Adipocyte (in vitro differentiated cells): ENCODE measurements at places on chromosomes 6 and 20.

DNA sequence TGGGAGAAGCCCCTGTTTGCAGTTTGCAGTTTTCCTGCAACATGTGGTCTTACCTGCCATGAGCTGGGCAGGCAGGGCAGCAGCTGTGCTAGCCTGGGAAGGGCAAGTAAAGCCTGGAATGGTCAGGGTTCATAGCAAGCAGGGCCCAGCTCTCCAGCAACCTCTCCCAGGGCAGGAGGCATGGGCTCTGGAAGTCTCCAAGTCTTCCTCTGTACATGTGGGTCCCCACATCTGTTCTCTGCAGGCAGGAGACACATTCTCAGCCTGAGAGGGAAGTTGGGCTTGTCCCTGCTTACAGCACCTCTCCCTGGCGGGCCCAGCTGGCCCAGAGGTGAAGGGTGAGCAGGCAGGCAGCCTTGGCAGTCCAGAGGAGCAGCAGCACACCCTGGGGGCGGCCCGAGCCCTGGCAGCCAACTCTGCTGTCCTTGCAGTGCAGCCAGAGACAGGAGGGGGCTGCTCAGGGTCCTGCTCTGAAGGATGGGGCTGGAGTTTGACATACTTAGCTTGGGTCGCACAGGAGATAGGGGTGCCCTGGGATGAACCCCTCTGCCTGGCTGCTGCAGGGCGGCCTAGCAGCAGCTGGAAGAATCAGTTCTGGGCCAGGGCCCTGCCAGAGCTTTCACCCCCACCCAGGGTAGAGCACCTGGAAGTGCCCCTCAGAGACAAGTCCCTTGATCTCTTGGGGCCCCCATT, 176.0 kb downstream of the MRPL14 start:
- peak; percentile 51 for DNase-seq

- no peak for DNase-seq
These were observed 34.1 kb upstream of the SLC35D3 start for GRCh38 chr6:136887953-136888352.

- DNase-seq: no peak
These were observed 121.0 kb upstream of the GGTLC1 start for GRCh38 chr20:24109537-24109936.

DNA sequence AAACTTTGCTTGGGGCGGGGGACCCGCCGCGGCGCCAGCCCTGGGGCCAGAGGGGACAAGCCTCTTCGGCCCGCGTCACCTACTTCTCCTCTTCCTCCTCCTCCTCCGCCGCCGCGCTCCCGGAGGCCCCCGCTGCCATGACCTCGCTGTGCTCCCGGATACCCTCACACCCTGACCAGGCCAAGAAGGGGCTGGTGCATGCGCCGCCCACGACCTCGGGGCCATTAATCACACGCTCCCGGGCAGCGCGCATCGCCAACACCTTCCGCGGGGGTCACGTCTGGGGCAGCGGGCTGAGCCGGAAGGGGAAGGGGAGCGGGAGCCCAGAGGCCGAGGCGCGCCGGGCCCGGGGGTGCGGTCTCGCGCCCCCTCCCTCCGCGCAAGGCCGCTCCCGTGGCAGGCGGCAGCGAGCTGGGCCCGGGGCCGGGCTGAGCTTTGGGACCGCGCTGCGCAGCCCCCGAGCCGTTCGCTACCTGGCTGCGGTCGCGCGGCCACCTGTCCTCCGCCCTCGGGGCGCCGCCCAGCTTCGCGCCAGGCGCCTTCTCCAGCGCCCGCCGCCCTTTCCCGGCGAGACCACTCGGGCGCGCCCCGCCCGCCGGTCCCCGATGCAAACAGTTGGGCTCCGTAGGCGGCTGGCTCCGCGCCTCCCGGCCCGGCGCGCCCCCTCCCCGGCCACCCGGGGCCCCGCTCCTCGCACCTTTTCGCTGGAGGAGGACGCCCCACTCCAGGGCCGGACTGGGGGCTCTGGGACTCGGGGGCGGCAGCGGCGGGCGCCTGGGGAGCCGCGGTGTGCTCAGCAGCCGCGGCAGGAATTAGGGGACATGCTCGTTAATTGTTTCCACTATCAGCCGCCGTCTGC, 575 bp upstream of the CNR1 start:
- no peak for DNase-seq

DNA sequence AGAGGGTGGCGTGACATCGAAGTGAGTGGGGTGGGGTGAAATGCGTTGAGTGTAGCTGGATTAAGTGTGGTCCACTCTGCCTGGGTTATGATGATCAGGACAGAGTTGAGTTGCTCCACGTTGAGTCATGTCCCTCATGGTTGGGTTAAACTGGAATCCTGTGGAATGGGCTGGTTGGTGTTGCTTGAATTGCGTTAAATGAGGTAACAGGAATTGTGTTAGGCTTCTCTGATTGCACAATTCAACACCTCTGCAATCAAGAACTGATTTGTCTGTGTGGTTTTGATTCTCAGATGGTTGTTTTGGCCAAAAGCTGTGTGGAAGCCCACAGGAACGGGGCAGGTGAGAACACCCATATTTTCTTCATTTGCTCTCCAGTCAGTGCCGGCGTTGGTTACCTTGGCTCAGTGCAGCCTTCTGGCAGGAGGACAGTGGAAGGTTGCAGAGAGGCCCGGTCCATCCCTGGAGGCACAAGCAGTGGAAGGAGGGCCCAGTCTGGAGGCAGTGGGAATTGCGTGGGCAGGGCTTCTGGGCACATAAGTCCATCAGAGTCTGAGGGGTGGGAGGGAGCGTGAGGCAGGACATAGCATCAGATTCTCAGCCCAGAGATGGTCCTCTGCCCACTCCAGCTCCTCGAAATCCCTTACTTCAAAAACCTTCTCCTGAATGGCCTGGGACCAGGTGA, 11.6 kb downstream of the NOTCH4 start:
- DNase-seq: no peak
